Stimulated activated CD4-positive, alpha-beta T cell treated with anti-CD3 and anti-CD28 coated beads, Interleukin-1b, Interleukin-23, amount 100 ng/mL, for 24 hours (primary cell): ENCODE measurements at places on chromosomes 6 and 20.

GRCh38 chr20:64238851-64239387 is 16.6 kb upstream of the PCMTD2 start:
- no peak for DNase-seq

GRCh38 chr6:24829657-24830056 is 30.9 kb upstream of the ARMH2 start:
- no peak for DNase-seq

GRCh38 chr20:44979090-44979621 is 12.8 kb downstream of the STK4 start:
- no peak for DNase-seq

DNA sequence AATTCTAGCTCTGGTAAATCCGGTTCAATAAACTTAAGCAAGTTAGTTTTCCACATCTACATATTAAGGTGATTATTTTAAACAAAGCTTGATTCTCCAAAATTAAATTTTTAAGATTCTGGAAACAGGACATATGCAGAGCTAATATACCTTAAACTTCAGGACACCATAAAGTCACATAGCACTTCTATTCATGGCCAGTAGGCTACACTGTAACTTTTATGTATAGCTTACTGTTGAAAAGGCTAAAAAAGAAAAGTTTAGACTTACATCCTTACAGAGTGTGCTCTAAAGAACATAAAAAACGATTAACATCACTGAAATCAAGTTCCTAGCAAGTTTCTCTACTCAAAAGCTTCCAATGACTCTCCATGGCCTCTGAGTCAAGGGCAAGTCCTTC is 224.7 kb downstream of the PTPRK start:
- DNase-seq, result no peak

GRCh38 chr20:1297486-1297885 is 31.4 kb downstream of the SNPH start:
- DNase-seq, result no peak
